ENCODE measurements at places on chromosomes 11 and 22. TPM values are rescaled to one million over a fixed set of nuclear protein-coding genes. Genes with fewer than 3 reads are reported as not detected.

GRCh38 chr11:115194802-115195110, 309.5 kb downstream of the CADM1 start:
- no peak for DNase-seq

DNA sequence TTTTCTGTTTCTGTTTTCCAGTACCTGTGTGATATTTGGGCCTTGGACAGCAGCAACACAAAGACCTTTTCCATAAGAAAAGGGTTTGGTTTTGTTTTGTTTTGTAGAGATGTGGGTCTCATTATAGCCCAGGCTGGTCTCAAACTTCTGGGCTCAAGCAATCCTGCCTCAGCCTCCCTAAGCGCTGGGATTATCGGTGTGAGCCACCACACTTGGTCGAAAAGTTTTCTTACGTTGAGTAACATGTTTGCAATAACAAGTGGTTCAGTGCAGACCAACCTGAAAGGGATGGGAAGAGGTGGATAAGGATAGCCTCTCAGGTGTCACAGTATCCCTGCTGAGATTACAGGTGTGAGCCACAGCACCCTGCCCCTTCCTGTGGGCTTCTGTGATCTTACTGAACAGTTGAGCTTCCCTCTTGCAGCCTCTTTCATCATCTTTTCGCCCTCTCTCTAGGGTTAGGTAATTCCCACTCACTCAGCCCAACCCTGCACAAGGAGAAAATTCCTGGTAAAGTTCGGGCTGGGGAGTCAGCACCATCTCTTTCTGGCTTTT, 3.5 kb upstream of the MRPL48 start:
- no peak for DNase-seq

DNA sequence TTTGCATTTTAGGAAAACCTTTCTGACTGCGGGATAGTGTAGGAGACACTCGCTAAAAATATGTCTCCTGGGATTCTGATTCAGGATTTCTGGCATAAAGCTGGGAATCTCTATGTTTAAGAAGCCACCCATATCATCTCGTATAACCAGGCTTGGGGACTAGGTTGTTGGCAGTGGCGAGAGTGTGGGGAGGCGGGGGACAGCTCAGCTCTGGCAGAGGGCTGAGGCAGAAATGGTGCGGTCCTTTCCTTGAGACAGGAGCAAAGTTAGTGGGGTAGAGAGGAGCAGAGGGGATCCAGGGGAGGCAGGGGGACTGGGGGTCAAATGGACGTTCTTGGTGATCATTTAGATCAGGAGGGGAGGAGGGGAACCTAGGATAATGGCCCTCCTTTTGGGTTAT, 74.3 kb downstream of the TEAD1 start:
- peak; percentile 58 for DNase-seq

GRCh38 chr11:995752-996420, 40.6 kb downstream of the MUC6 start:
- DNase-seq = no peak

GRCh38 chr11:100555931-100556330, 131.2 kb upstream of the ARHGAP42 start:
- DNase-seq = no peak

Gene GCAT
- total RNA-seq = 26.8 TPM

DNA sequence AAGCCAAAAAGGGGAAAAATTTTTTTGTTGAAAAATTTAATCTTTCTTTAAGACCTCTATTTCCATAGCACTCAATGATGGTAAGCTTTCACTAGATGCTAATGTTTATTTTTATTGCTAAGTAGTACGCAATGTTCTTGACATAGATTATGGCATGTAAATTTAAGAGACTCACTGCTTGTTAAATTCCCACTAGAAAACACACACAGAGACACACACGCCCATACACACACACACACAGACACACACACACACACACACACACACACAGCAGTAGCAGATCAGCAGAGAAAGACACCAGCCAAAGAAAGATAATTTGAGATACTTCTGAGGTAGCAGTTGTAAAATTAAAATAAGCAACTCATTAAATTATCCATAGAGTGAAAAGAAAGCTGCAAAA, 16.0 kb upstream of the BDNF start:
- no peak for DNase-seq

- peak; percentile 86 for DNase-seq
Measured at GRCh38 chr11:71927820-71928736, at the start of gene XNDC1N. XNDC1N (minus strand) TSS chr11:71928594; CDS start chr11:71923353, 5,241 bp downstream.

DNA sequence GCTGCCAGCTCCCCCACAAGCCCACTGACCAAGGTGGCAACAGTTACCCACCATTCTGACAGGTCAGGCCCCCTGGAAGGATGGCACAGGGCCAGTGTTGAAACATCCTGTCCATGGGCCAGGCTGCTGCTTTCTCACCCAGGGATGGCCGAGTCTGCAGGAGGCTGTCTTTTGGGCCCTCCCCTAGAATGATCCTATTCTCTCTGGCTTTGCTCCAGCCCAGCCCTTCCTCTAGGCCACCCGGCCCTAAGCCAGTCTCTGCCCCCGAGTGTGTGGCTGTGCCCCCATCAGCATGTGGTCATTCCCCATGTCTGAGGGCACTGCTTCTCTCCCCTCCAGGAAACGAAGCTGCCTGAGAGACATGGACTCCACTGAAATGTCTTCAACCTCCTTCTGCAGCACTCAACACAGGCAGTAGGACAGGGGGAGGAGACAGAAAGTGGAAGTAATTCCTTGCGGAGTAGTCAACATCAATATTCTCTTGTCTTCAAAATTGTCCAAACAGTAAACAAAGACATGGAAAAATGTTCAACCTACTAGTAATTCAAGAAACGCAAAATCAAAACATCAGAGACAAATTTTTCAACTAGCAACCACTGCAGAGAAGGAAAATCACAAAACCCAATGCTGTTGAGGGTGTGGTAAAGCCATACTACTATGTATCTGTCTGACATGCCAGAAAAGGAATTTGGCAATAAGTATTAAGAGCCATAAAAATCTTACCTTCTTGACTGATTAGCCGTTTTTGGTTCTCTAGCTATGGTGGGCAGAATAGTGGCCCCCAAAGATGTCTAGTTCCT, 5.1 kb upstream of the SCARF2 start:
- DNase-seq = peak; percentile 80

DNA sequence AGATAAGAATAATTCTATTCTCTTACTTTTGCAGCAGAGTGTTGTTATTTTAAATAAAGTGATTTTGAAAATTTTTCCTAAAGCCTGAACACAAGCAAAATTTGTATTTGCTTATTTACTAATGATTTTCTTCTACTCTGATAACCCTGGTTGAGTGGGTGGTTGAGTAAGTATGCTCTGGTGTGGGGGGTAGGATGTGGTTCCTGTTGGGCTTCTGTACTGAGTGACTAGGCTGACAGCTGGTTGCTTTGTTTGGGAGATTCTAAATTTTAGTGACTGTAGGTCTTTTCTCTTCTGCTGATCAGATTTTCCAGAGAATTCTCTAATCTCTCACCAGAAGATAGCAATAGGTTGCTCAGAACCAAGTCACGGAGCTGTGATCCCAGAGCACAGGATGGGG, 61.6 kb downstream of the METTL15 start:
- no peak for DNase-seq

Gene OR8A1
- not detected for total RNA-seq

Gene NNMT
- total RNA-seq = 1,196 TPM

DNA sequence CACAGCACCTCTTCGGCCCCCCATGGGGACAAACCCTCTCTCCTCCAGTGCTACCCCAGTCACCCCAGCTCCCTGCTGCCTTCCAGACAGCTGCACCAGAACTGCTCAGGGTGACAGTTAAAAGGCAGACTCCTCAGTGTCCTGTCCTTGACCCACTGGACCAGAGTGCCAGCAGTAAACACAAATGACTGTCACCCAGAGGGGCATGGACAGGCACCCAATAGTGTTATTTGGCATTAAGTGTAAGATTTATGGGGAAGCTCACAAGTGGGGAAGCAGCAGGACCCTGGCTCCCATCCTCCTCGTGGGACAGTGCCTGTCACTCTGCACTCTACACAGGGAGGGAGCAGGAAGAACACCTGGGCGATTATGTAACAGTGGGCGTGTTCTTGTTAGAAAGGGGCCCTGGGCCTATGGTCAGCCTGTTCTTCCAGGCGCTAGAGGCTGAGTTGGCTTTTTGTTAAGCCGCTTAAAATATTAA, 5.0 kb downstream of the RPS19BP1 start:
- no peak for DNase-seq

GRCh38 chr11:26620282-26621045, 48.4 kb upstream of the MUC15 start:
- no peak for DNase-seq

Gene GLYATL1
- total RNA-seq = not detected

GRCh38 chr22:45208696-45208992, 32.0 kb downstream of the KIAA0930 start:
- no peak for DNase-seq

Data from osteoblast (primary cell).